ENCODE measurements at places on chromosomes 13 and 19. TPM values are rescaled to one million over a fixed set of nuclear protein-coding genes. Genes with fewer than 3 reads are reported as not detected.

Gene CRLF1
- total RNA-seq: 2.8 TPM

Gene GARIN5A
- total RNA-seq: 1.3 TPM

Gene EPS8L1
- total RNA-seq: 3.1 TPM

Gene YIPF2
- 25.4 TPM for total RNA-seq

Gene PTPRH
- not detected for total RNA-seq
